Activated CD8-positive, alpha-beta T cell treated with anti-CD3 and anti-CD28 coated beads for 36 hours (primary cell): ENCODE measurements at places on chromosomes 12 and 14. TPM values are rescaled to one million over a fixed set of nuclear protein-coding genes. Genes with fewer than 3 reads are reported as not detected.
A peak's percentile ranks its signal among the peaks of the same experiment; 100 is the strongest.

The OLR1 gene
- not detected for total RNA-seq

- DNase-seq = no peak
These were observed 202.2 kb upstream of the OR4E1 start for GRCh38 chr14:21875791-21876190.

DNA sequence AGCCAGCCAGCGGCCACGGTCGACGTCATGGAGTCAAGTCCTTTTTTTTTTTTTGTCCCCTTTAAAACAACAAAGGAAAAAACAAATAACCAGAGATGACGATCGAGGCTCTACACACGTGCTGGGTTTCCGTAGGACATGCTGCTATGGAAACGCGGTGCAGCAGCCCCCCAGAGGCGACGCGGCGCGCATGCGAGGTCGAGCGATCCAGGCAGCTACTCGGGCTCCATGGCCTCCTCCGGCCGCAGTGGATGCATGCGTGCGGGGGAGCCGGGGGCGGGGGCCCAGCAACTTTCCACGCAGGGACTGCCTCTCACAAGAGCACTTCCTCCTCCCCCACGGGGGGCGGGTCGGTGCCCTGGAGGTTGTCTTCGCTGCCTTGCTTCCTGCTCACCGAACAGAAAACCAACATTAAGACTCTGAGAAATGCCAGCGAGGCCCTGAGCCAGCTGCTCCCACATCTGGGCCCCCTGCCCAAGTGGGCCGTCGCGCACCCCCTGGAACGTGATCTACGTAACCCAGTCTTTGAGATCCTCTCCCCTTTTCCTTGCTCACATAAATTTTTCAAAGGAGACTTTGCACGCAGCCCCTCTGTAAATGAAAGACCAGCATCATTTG is 30.7 kb downstream of the P2RX4 start:
- peak; percentile 88 for DNase-seq

The A2ML1 gene
- not detected for total RNA-seq
